ENCODE measurements at places on chromosomes 1 and 21. TPM values are rescaled to one million over a fixed set of nuclear protein-coding genes. Genes with fewer than 3 reads are reported as not detected.

Gene RYR2
- 10.3 TPM for total RNA-seq

Gene RNF11
- 90.1 TPM for total RNA-seq

GRCh38 chr1:194040496-194040895 is 854.1 kb upstream of the B3GALT2 start:
- H3K4me1 ChIP-seq, result no peaks in the 10 kb centered on the region
- no peak for DNase-seq
- no peaks in the 10 kb centered on the region for H3K27me3 ChIP-seq
- no peaks in the 10 kb centered on the region for H3K36me3 ChIP-seq
- no peak overlapping the region for H3K4me3 ChIP-seq

GRCh38 chr21:44483288-44484237 is 28.3 kb downstream of the LRRC3 start:
- DNase-seq, result no peak
- no peaks in the 10 kb centered on the region for H3K36me3 ChIP-seq
- no peak overlapping the region for H3K4me3 ChIP-seq
- H3K27ac ChIP-seq, result no peak overlapping the region
- no peaks in the 10 kb centered on the region for H3K27me3 ChIP-seq

Data from left lung (tissue), 14 donors.